ENCODE measurements at places on chromosomes 3 and 15. TPM values are rescaled to one million over a fixed set of nuclear protein-coding genes. Genes with fewer than 3 reads are reported as not detected.

Gene AGBL1
- not detected for total RNA-seq

Gene PCOLCE2
- total RNA-seq = 0.33 TPM

Gene IL5RA
- total RNA-seq = not detected

Gene SCN11A
- not detected for total RNA-seq

Gene TICRR
- 21.0 TPM for total RNA-seq

Gene FAH
- 90.5 TPM for total RNA-seq
